A549 (cell line): ENCODE measurements at places on chromosomes 13 and 19.
A peak's percentile ranks its signal among the peaks of the same experiment; 100 is the strongest.

DNA sequence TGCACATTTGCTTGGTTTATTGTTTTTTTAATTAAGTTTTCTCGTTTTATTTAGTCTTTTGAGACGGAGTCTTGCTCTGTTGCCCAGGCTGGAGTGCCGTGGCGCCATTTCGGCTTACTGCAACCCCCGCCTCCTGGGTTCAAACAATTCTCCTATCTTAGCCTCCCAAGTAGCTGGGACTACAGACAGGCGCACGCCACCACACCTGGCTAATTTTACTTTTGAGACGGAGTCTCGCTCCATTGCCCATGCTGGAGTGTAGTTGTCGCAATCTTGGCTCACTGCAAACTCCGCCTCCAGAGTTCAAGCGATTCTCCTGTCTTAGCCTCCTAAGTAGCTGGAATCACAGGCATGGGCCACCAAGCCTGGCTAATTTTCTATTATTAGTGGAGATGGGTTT is 1.3 kb downstream of the RPS9 start:
- DNase-seq = no peak

GRCh38 chr19:3725121-3725520 is 16.9 kb downstream of the TJP3 start:
- DNase-seq = no peak

- no peak for DNase-seq
Measured at GRCh38 chr19:14139944-14140343, 3.6 kb upstream of the ASF1B start.

- DNase-seq = no peak
Measured at GRCh38 chr19:46919324-46919723, 58.5 kb downstream of the ARHGAP35 start.

- DNase-seq = no peak
Measured at GRCh38 chr13:106357198-106357597, 178.3 kb downstream of the EFNB2 start.

GRCh38 chr13:113649212-113649611 is 8.8 kb downstream of the ATP4B start:
- no peak for DNase-seq

GRCh38 chr13:48233889-48234488 is 983 bp downstream of the ITM2B start:
- DNase-seq = no peak

- peak; percentile 15 for DNase-seq
Measured at GRCh38 chr13:27170516-27171243, 931 bp downstream of the USP12 start.

GRCh38 chr19:58558066-58558622 is at the start of gene UBE2M:
UBE2M (minus strand) TSS chr19:58558611; CDS start chr19:58558381, 230 bp downstream.
- DNase-seq = peak; percentile 42

- DNase-seq = no peak
Measured at GRCh38 chr19:47497050-47497766, 13.2 kb upstream of the KPTN start.

GRCh38 chr19:50844296-50844935 is 10.3 kb upstream of the KLK3 start:
- DNase-seq = no peak

GRCh38 chr19:44401139-44402115 is at the start of gene ZNF285:
ZNF285 (minus strand) TSS chr19:44401608; CDS start chr19:44397213, 4,395 bp downstream.
- DNase-seq = peak; percentile 99

DNA sequence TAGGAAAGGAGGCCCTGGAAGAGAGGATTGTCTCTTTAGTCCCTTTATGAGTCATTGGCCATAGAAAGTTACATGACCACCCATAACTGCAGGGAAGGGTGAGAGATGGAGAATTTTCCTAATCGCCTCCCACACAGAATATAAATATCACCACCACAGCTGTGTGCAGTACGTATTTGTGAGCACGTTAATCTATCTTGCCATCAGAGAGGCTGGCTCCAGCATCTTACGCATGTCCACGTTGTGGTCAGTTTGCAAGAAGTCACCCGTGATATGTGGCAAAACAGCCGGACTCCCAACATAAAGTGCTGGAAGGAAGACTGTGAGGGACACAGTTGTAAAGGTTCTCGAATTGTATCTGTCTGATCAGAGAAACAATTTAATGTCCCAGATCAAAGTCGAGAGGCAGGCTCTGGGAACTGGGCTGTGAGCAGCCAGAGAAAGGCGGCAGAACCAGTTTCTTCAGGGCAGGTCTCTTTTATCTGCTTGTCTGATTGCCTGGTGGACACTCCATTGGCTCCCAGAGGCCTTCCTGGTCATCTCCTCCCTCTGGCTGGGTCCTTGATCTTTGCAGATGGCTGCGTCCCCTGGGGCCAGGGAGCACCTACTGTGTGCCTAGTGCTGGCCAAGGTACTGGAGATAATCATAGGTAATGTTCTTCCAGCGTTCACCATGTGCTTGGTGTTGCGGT is 74.9 kb downstream of the SIPA1L3 start:
- DNase-seq = no peak

- no peak for DNase-seq
Measured at GRCh38 chr13:73901324-73902068, 232.7 kb downstream of the KLF12 start.

GRCh38 chr13:21020176-21020575 is 41.2 kb downstream of the LATS2 start:
- DNase-seq = no peak

GRCh38 chr13:84668637-84669036 is 786.4 kb upstream of the SLITRK1 start:
- no peak for DNase-seq

- DNase-seq = no peak
Measured at GRCh38 chr13:56653043-56653442, 487.7 kb upstream of the PRR20A start.

- no peak for DNase-seq
Measured at GRCh38 chr13:35621989-35622388, 145.5 kb upstream of the MAB21L1 start.

DNA sequence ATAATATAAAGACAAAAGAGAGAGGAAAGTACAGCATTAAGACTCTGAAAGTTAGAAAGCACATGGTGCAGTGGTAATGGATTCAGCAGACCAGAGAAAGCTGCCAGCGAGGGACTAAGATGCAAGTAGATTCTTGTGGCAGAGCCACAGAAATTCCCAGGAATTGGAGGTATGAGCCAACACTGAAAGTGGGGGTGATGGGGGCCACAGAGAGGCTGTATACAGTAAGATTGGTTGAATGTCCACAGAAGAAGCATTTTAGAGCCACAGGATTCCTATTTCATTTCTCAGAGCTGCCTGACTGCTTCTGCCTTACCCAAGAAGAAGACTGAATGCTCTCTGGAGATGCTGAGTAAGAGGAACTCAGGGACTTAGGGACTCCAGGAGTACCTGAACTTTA is 295.0 kb downstream of the LMO7 start:
- no peak for DNase-seq

DNA sequence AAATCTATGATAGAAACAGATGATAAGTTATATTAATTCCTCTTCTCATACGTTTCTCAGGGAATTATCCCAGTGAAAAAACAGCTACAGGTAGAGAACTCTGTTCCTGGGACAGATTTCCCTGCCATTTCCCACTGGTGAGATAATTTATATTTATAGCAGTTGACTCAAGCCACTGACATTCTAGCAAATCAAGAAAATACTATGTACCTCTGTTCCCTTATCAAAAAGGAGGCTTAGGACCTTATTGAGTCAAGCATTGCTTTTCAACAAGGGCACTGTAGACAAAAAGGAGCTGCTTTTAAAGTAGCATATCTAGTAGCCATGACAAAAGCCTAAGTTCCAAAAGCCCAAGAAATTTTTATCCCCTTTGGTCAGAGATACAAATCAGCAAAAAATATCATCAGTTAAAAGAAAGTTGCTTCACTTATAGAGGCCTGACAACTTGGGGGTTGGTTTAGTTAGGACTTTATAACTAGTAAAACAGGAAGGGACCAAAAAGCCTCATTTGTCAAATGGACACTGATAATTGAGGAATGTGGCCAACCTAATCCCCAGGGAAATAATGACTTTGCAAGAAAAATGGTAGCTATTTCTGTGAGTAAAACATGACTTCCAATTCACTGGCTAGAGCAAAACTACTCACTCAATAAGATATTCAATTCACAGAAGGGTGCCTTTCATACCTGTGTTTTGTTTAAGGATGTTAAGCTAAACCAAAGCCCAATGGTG is 652.5 kb downstream of the SLITRK1 start:
- DNase-seq = no peak

DNA sequence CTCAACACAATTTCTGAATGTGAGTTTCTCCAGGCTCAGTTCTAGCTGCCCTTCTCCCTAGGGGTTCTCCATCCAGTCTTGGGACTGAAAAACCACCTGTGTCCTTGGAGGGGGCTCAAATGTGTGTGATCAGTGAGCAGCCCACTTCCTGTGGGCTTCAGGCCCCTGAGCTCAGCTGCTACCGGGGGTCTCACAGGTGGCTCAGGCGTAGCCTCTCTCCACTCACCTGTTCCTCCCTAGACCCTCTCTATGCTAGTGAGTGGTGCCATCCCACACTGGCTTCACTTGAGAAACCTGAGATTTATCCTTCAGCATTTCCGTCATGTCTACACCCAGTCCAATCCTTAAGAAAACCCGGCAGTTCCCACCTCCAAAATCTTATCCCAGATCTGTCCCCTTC is 39.8 kb upstream of the GPI start:
- DNase-seq = no peak

DNA sequence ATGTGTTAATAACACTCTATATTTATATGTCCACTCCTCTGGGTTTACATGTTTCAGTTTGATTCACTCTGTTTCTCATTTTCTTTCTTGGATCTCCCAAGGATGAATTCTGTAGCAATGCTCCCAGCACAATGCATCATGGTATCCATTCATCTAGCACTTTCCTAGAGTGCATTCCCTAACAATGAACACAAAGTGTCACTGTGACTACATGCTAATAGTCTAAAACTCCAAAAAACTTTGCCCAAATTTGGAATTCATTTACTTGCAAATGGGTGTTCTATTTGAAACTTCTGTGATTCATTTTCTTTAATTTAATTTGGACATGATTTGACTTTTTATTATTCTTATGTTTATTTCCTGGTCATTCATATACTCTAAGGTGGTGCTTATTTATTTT is 286.3 kb downstream of the POU4F1 start:
- DNase-seq = no peak

DNA sequence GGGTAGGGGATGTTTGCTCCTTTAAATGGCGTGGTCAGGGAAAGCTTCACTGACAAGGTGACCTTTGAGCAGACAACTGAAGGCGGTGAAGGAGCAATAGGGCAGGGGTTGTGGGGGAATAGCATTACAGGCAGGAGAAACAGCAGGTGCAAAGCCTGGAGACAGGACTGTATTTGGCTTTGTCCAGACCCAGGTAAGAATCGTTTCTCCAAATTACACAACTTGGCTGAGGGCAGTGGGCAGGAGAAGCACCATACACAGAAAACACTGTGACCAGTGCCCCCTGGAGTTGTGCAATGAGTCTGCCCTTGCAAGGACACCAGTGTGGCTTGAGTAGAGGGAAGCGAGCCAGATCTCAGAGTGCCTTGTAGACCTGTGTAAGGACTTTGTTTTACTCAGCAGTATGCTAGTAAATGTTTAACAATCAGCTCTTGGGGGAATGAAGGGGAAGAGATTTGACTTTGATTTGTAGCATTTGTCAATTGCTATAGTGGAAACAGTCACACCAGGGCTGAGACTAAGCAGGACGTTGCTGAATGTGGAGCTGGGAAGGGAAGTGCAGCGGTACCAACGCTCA is 360.0 kb downstream of the DCT start:
- DNase-seq = no peak

DNA sequence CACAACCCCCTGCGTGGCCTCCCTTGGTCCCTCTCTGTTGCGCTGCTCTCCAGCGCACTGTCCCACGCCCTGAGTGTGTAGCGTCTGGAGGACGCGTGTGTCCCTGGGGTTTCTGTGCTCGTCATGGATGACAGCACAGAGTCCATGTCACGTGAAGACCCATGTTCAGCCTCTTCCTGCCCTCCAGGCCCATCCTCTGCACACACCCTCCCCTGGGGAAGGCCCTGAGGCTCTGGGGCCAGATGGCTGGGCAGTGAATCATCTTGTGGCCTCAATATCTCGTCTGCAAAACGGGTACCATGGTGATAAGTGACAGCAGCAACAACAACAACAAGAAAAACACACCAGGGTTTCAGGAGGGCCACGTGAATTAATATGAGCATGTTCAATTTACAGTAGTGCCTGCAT is 71.5 kb upstream of the ARHGEF7 start:
- DNase-seq = no peak

DNA sequence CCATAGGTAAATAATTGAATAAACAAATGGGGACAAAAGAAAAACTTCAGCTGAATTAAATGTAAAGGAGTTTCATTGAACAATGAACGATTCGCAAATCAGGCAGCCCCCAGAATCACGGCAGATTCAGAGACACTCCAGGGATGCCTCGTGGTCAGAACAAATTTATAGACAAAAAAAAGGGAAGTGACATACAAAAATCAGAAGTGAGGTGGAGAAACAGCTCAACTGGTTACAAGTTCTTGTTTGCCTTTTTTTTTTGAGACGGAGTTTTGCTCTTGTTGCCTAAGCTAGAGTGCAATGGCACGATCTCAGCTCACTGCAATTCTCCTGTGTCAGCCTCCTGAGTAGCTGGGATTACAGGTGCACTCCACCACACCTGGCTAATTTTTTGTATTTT is 5.7 kb downstream of the ZNF566 start:
- DNase-seq = no peak

- no peak for DNase-seq
Measured at GRCh38 chr19:4908781-4909155, 533 bp upstream of the UHRF1 start.
